Right atrium auricular region (tissue), 2 donors: ENCODE measurements at places on chromosomes 3 and 15. TPM values are rescaled to one million over a fixed set of nuclear protein-coding genes. Genes with fewer than 3 reads are reported as not detected.

DNA sequence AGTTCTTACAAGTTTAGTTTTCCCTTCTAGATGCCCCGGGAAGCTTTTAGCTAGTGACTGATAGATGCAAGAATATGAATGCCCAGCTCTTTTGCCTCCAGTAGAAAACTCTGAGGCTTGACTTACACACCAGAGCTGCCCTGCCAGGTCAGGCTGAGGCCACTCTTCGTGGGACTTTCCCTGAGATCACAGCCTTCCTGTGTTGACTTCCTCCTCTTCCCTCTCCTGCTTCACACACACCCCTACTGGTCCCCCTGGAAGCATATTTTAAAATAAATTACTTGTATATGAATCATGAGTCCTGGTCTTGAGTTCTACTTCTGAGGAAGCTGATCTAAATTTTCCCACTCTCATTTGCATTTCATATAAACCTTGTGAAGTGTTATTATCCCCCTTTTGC lies 413.7 kb downstream of the PDCD6IP start:
- DNase-seq = no peak

Gene CATSPER2
- total RNA-seq = 0.26 TPM

Gene LRRC2
- 29.7 TPM for total RNA-seq

GRCh38 chr15:66129586-66129985 lies 124.0 kb downstream of the MEGF11 start:
- DNase-seq = no peak
